ENCODE measurements at places on chromosomes 3 and 15.

- DNase-seq = no peak
These were observed 95.7 kb downstream of the PLXNA1 start for GRCh38 chr3:127078626-127079025.

DNA sequence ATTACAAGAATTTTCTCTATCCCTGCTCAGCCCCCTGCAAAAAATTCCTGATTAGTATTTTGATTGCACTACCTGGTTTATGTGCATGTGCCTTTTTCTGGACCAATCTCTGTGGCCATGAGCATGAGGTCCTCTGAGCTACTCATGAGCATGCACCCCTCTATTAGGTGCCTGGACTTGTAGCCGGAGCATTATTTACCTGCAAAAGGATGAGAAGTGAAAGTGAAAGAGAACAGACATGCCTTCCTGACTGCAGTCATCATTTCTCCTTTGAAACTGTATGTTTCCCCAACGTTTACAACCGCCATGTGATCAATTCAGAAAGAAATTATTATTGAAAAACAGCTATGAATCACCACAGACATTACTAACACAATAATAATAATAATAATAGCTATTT, 1008.8 kb downstream of the ROBO2 start:
- no peak for DNase-seq

DNA sequence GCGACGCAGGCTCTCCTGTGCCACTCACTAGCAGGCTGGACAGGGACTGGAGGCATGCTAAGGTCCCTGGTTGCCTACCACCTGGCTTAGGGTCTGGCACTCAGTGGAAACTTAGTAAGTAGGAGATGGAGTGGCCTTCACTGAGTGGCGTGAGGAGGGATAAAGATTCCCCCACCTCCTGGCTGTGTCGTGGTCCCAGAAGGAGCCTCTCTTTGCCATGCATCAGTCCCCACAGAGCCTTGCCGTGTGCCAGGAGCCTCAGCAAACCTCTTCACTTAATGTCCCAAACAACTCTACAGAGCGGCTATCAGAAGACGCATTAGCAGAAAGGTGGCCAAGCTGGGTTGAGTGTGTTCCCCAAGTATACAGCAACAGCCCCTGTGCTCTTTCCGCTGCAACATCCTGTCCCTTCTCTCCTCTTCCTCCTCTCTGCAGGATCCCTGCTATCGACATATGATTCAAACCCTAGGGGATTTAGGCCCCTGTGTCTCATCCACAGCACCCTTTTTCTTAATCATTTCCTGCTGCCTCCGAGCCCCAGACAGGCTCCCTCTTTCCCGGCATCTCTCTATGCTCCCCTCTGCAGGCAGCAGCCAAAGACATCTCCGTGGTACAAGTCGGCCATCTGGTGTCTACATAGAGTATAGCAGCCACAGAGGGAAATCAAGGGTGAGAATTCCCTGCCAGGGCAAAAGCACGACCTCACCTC, 66.7 kb downstream of the SLC6A1 start:
- no peak for DNase-seq

GRCh38 chr15:73685981-73686380, 1.8 kb downstream of the CD276 start:
- DNase-seq = no peak

DNA sequence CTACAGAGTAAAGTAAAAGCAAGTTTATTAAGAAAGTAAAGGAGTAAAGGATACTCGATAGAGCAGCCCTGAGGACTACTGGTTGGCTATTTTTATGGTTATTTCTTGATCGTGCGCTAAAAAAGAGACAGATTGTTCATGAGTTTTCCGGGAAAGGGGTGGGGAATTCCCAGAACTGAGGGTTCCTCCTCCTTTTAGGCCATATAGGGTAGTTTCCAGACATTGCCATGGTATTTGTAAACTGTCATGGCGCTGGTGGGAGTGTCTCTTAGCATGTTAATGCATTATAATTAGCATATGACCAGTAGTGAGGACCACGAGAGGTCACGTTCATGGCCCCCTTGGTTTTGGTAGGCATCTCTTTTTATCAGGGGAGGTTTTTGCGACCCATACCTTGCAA, 213.1 kb downstream of the OSBPL10 start:
- no peak for DNase-seq

DNA sequence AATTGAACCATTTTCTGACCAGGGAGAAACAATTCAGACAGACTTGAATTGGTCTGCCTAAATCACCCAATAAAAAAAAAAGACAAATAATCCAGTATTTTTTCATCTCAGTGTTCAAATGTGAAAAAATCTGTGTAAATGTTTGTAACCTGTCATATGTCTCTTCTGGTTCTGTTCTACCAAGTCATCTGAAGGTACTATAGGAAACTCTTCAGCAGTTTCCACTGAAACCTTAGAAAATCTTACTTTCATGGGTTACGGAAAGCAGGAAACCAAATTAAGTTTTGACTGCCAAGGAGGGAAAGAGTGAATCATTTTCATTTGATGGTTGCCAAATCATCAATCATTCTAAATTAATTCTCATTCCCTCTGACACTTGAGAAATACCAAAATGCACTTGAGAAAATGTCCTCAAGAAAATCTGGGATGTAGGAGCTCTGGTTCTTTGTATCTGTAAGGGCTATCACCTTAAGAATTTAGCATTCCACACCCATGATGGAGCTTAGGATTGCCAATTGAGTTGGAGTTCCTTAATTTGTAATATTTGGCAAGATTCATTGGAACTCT, 278.2 kb upstream of the KCNH8 start:
- DNase-seq = no peak

- DNase-seq = no peak
These were observed 75.4 kb downstream of the REC114 start for GRCh38 chr15:73518180-73518862.

DNA sequence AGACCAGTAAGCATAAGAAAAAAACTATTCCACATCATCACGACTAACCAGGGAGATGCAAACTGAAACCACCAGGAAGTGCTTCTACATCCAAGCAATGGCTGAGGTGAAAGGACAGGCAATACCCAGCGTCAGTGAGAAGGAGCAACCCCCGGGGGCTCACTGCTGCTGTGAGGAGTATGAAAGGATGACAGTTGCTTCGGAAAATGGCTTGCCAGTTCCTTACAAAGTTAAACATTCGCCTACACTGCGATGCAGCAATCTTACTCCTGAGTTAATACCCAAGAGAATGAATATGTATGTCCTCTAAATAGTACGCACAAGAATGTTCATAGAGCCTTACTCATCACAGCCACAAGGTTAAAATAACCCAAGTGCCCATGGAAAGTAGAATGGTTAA, 13.3 kb upstream of the PLXNA1 start:
- no peak for DNase-seq

GRCh38 chr15:80780416-80781221, 1.4 kb downstream of the CEMIP start:
- no peak for DNase-seq

- DNase-seq = no peak
These were observed 972 bp downstream of the UBA5 start for GRCh38 chr3:132661101-132661500.

DNA sequence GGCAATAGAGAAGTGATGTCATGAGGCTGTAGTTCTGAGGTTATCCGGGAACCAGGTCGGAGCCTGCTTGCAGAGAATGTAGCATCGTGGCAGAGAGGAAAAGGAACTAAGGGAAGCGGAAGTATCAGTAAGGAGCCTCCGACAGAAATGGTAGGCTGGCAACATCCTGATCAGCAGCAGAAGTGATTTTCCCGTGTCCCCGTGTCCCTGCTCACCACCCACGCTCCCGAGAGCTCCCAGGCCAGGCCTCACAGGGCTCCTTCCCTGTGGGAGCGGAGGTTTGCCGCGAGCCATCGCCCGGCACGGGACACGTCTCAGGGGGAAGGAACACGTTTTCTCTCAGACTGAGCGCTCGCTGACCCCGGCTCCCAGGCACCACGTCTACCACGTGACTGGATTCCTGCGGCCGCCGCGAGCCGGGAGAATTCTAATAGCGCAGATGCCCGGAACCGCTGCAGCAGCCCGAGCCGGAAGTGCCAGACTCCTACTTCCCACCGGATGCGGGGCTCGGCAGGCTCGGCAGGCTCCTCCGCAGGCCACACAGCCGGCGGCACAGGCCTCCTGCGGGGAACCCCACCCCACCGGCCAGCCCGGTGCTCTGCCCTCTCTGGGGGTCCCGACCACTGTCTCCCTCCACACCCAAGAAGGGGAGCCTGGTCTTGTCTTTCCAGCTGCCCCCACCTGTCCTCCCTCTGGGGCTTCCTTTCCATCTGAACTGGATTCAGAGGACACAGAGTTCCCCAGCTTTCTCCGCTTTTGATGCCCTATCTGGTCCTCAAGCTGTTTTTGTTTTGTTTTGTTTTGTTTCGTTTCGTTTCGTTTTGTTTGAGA, 99.3 kb downstream of the BDH1 start:
- peak; percentile 33 for DNase-seq

- DNase-seq = no peak
These were observed 291.1 kb downstream of the CHL1 start for GRCh38 chr3:487614-488013.

- no peak for DNase-seq
These were observed 22.0 kb upstream of the RBSN start for GRCh38 chr3:15120986-15121385.

GRCh38 chr3:55476515-55476914, 10.6 kb downstream of the WNT5A start:
- DNase-seq = no peak

- DNase-seq = no peak
These were observed 12.6 kb upstream of the BAHD1 start for GRCh38 chr15:40428185-40428584.

DNA sequence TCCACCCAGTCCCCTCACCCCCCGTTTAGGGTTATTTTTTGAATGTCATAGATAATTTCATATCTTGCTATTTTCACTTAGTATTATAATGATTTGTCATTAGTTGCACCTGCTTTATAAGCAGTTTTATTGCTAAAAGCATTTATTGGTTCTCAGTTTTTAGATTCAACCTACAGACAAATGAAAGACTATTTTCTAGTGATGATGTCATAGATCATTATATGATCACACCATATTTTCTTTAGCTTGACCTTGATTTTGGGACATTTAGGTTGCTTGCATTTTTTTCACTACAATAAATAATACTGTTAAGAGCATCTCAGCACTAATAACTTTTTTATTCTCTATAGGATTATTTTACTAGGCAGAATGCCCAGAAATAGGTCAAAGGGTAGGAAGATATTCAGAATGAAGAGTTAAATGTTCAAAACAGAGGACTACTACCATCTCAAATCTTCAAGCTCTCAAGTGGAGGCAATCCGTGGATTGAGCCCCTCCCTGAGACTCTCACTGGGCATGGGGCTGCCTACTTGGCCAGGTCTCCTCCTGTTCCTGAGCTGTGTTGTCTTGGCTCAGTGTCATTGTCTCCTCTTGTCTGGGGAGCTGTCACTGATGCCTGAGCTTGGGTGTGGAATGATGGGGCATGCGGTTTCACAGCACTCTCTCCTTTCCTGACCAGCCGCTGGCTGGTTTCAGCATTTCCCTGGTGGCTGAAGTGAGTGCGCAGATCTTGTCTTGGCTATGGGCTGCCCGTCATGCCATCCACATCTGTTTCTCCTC, 28.4 kb downstream of the CHCHD6 start:
- no peak for DNase-seq

DNA sequence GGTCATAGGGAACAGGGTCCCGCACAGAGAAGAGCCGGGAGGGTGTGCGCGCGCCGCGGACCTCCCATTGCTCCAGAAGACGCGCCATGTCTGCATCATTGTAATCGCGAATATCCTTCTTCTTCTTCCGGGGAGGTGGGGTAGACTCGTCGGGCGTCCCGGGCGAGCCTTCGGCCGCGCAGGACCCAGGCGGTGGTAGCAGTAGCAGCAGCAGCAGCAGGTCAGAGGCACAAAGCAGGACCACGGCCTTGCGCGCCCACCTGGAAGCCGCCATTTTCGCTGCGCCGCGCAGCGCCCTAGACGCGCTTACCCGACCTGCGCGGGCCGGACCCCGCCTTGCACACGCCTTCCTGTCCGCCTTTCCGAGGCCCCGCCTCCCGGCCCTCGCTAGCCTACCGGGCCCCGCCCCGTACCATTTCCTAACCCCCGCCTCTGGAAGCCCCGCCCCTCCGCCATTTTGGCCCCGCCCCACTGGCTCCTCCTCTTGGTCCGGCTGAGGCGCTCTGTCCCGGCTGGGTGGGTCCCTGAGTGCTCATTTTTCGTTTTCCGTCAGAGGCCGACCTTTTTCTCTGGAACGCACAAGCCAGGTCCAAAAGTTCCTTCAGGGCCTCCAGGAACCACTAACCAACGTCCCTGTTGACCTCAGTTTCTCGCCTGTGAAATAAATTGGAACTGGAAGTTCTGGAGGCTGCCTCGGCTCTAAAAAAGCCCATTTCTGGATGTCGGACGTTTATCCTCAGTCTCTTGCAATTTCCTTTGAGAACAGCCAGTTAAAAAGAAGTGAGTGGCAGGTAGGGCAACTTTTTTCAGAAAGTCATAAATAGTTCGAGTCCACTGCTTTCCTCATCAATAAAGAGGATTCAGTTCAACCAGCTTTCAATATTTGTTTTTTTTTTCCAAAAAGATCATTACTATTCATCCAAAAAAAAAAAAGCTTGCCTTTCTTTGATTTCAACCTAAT, at the start of gene MESD:
Gene MESD (minus strand): TSS at position 302 of the 961 bp plus-strand sequence. CDS start 28 bp downstream, at position 274.
- peak; percentile 96 for DNase-seq

GRCh38 chr3:42752961-42753360, 20.1 kb downstream of the CCDC13 start:
- no peak for DNase-seq

DNA sequence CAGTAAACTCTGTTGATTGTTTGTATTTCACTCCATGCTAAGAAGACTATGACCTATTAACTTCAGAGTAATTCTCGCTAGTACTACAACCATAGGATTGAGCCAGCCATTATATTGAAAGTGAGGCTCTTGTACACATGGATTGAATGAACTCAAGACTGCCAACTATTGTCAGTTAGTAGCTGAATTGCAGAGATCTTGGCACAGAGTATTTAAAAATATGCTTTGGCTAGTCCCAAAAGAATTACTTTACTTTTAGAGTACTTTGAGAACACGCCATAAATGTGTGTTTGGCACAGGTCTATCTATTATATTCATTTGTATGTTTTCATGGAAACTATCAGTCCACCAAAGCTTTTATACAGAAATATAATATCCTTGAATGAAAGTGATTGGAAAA, 226.7 kb upstream of the DCBLD2 start:
- DNase-seq = no peak

DNA sequence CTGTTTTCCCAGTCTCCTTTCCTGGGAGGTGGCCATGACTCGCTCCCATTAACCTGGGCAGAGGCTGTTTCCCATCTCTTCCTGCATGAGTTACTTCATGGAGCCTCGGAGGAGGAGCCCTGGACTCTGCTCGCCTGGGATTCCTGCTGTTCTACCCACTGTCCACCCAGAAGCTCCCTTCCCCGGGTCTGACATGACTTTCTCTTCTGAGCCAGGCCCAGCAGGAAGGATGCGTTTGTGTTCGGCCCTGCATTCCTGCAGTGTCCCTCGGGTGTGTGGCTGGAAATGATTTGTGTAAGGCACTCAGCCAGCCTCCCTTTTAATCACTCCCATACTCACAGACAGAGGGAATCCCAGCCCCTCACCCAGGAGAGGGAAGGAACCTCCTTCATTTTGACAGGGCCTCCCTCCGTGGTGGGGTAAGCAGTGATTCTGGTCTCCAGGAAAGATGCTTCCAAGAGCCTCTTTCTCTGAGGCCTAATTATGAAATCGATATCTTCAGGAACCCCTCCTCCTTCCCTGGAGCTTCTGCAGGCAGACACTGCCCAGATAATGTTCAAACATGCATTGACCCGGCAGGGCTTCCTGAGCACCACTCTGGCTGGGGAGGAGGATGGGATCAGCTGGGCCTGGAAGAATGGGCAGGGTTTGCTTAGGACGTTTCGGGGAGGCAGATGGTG, 41.6 kb upstream of the DLG1 start:
- DNase-seq = no peak
